Kidney (tissue), 22 donors: ENCODE measurements at places on chromosomes 4 and X. TPM values are rescaled to one million over a fixed set of nuclear protein-coding genes. Genes with fewer than 3 reads are reported as not detected.
A peak's percentile ranks its signal among the peaks of the same experiment; 100 is the strongest.

DNA sequence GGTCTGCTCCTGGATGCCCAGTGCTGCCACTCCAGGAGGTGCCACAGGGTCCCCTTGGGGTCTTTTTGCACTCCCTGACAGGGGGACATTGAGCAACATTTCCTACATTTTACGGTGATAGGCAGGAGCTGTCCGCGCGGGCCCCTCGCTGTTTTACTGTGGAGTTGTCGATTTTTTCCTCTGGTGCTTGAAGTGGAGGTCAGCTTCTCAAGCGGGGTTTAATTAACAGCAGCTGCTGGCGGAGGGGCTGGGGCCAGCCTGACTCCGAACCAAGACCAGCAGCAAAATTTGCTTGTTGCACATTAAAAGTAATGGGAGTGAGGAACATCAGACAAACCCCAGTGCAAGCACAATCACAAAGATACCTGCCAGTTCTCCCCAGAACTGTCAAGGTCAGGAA, 13.2 kb upstream of the SH3TC1 start:
- no peak for DNase-seq

- no peak for DNase-seq
These were observed 134.2 kb downstream of the DCLK2 start for GRCh38 chr4:150212485-150212884.

DNA sequence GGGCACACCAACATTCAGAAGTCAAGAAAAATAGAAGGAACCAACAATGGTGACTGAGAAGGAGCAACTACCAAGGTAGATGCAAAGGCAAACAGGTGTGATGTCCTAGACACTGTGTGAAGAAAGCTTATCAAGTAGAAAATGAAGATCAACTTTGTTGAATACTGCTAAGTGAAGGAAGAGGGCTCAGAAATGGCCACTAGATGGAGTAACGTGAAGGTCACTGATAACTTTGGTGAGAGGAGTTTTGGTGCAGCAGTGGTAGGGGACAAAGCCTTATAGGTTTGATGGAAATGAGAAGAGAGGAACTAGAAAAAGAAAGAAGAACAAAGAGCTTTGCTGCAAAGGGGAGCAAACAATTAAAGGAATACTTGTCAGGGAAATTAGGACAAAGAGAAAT, 23.5 kb downstream of the OTC start:
- DNase-seq = no peak

TMEM154 gene
- total RNA-seq = 11.0 TPM

TSPYL2 gene
- total RNA-seq = 36.6 TPM

- peak; percentile 65 for DNase-seq
These were observed 6.8 kb upstream of the IQSEC2 start for GRCh38 chrX:53288189-53288588.

- no peak for DNase-seq
These were observed 623.8 kb upstream of the HTR2C start for GRCh38 chrX:113959912-113960626.

MAPK10 gene
- 54.5 TPM for total RNA-seq

- DNase-seq = peak; percentile 73
These were observed 702 bp downstream of the TSPAN5 start for GRCh38 chr4:98657531-98658286.

GRCh38 chr4:99653916-99654315, 3.7 kb downstream of the C4orf54 start:
- no peak for DNase-seq

EDNRA gene
- 8.1 TPM for total RNA-seq

DNA sequence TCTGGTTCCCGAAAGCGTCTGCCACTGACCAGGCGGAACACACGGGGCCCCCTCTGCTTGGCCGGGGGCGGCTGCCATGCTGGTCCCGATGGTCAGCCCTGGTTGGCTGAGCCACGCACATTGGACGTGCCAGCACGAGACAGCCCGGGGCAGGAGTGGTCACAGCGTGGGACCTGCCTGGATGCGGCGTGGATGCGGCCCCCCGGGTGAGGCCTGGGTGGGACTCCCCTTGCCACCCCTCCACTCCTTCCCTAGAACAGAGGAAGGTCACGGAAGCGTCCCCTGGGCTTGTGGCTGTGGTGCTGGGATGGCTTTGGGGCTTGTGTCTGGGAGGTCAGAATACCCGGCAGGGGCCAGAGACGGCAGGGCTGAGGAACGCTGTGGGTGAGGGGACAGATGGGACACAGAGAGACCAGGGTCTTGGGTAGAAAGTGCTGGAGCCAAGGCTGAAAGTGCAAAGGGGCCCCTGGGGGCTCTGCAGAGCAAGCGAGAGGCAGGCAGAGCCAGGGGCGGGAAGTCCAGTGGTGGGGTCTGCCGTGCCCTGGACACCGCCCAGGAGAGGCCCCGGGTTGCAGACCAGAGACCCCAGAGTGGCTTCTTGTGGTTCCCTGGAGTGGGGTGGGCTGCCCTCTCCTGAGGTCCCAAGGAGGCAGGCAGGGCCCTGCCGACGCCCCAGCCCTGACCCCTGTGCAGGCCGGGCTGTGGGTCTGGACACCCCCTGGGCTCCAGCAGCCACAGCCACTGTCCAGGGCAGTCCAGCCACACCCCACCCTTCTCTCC, 8.6 kb upstream of the CPLX1 start:
- no peak for DNase-seq

- DNase-seq = no peak
These were observed 49.5 kb upstream of the GABRQ start for GRCh38 chrX:152588206-152588605.

DNA sequence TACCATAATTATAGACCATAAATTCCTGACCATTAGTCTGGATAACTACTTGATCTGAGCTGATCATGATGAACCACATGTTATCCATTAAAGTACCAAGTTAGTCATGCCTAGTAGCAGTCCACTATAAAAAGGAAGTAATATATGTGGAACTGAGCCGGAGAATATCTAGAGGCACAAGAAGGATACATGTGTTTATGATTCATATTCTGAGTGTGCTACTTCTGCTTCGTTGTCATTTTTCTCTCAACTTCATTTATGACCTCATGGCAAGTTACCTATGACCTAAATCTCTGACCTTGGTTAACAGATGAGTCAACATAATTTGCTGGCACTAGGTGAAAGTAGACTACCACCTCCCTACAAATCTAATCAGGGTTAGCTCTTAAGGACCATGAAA, 56.5 kb upstream of the ANKRD17 start:
- DNase-seq = no peak

DNA sequence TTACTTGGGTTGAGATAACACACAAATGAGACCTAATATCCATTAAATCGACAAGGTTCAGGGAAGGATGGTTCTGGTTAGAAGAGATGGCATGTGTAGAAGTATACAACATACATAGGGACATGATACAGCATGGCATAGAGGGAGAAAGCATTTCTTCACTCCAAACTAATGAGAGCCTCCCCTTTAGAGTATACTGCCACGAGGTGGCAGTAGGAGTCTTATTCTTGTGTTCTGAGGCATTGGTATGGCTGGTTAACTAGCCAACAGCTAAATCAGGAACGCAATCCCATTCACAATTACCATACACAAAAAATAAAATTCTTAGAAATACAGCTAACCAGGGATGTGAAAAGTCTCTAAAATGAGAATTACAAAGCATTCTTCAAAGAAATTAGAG, 29.1 kb upstream of the TRO start:
- DNase-seq = no peak

PGAM4 gene
- total RNA-seq = not detected

F11 gene
- total RNA-seq = 1.5 TPM

DNA sequence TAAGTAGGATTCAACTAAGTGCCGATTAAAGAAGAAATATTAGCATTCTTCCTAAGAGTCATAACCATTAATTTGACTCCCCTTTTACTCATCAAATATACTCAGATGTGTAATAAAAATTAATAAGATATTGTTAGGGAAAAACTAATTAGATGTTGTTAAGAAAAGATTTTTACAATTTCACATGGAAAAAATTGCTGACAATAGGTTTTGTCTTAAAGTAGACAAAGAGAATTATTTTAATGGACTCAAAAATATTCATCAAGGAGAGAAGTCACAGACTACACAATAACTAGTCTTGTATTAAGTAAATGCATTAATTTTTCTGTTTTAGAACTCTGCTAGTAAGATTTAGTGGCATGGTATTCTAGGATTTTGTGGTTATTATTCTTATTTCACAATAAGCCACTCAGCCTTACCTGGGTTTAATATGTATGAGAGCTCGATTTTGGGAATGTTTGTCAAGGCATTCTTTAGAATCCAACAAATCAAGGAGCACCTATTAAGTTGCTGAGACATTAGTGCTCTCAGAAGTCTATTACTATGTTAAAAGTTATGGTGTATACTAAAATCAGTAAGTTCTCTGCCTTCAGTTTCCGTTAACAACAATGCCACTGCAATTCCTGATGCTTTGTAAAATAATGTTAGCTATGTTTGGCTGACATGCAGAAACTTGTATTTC, 110.2 kb upstream of the UGT8 start:
- no peak for DNase-seq

ADAMTS3 gene
- 4.2 TPM for total RNA-seq

DNA sequence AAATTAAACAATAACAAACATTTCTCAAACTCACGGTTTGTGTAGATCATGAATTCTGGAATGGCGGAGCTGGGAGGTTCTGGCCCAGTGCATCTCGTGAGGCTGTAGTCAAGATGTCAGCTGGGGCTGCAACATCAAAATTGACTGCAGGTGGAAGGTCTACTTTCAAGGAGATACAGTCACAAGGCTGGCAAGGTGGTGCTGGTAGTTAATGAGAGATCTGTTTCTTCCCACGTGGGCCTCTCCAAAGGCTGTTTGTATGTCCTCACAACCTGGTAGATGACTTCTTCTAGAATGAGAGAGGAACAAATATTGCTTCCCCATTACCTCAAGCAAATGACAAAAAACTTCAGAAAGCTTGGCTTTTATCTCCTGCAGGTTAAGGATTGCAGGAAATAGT, 8.0 kb upstream of the PRDX4 start:
- DNase-seq = no peak

- DNase-seq = no peak
These were observed 27.8 kb upstream of the SMIM10 start for GRCh38 chrX:134963041-134963440.

- DNase-seq = no peak
These were observed 10.3 kb downstream of the PKD2 start for GRCh38 chr4:88017516-88018297.

SLC16A2 gene
- 13.8 TPM for total RNA-seq

ATP6AP1 gene
- total RNA-seq = 121 TPM

GRCh38 chrX:16897445-16897844, 27.3 kb upstream of the RBBP7 start:
- no peak for DNase-seq

FAM149A gene
- 37.8 TPM for total RNA-seq

FBXO8 gene
- total RNA-seq = 35.3 TPM

DNA sequence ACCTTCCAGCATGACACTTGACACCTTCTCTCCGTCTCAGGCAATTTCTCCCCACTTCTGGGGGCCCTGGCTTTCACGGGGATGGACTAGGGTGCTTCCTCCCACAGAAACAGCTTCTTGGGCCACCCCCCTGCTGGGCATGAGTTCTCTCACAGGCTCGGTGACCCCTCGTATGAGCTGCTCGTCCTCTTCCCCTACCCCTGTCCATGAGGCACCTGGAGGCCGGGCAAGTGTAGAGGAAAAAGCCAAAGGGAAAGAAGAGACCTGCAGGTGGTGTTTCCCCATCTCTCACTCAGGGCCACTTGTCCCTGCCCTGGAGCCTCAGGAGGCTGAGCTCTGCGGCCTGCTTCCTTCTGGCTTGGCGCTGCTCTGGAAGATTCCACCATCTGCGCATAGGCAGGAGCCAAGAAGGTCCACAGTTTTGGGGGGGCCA, 1.9 kb upstream of the RGS12 start:
- peak; percentile 56 for DNase-seq

IDUA gene
- total RNA-seq = 58.5 TPM

RIPPLY1 gene
- 0.50 TPM for total RNA-seq

DNA sequence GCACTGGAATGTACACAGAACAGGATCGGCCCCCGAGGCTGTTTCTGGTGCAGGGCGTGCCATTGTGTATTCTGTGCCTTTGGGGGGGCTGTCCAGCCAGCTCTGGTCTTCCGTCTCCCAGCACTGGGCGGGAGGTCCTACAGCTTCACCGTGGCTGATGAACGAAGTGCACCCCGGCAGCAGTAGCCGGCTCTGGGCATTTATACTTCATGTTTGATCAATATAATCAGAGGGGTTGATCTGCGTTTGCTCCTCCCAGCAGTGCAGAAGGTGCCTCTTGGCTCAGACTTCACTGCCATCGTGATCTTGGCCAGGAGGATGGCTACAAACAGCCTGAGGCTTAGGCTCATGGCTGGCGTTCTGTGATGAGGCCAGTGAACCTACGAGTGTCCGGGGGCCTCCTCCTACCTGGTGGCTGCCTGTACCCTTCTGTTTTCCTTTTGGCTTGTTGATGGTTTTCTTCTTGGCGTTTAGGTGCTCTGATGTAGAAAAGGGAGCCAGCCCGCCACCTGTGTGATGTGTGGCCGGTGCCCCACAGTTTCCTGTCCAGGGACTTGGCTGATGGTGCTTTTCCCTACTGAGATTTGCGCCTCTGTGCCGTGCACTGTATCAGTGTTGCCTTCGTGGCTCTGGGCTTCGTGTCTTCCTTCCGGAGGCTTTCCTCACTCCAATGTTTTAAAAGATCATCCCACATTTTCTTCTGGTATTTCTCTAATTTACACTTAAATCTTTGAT, 31.2 kb upstream of the HGFAC start:
- DNase-seq = no peak
